Stimulated activated CD4-positive, alpha-beta T cell treated with anti-CD3 and anti-CD28 coated beads, Interleukin-4, amount 100 ng/mL, for 24 hours (primary cell): ENCODE measurements at places on chromosomes 3 and 15.

GRCh38 chr15:60727661-60728060 is 248.7 kb upstream of the ICE2 start:
- DNase-seq, result no peak

- DNase-seq, result no peak
These were observed 29.7 kb downstream of the STARD9 start for GRCh38 chr15:42604894-42605744.

DNA sequence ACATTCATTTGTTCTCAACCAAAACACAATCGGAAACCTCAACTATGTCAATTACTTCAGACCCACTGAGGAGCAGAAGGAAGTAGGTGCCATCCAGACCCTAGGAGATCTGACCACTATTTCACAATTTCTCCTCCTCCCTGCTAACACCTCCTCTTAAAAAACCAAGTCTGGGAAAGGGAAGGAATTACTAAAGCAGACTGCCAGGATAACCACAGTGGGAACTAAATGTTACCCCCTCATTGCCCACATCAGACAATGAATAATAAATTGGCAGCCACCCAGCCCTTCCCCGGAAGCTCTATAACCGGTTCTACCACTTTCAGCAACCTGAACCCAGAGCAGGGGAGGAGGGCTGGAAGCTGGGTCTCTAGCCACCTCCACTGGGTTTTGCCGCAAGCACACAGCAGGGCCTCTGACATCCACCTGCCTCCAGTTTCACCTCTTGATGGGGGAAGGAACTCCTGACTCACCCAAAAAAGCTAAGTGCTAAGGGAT is 17.6 kb downstream of the C15orf62 start:
- peak; percentile 73 for DNase-seq

DNA sequence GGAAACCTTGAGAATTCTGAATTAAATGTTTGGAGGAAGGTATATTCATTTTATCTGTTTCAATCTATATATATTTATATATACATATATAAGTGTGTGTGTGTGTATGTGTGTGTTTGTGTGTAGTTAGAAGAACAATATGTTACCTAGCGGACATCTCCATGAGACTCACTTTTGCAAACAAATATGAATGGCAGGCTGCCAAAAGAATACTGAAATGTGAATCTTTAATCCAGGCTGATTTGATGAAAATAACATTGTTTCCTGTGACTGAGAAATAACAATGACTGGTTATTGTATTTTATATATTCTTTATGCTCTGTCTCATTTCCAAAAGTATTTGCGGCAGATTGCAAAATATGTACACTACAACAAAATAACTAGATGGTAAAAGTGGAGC is 255.5 kb upstream of the TGFBR2 start:
- no peak for DNase-seq

GRCh38 chr15:27530994-27531393 is 560.0 kb downstream of the GABRG3 start:
- DNase-seq, result no peak

DNA sequence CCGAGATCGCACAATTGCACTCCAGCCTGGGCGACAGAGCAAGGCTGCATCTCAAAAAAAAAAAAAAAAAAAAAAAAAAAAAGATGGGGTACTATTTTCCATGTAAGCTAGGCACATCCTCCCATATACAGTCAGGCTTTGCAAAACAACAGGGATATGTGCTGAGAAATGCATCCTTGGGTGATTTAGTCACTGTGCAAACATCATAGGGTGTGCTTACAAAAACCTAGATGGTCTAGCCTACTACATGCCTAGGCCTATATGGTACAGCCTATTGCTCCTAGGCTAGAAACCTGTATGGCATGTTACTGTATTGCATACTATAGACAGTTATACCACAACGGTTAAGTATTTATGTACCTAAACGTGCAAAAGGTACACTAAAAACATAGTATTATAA is 75.0 kb downstream of the TTBK2 start:
- DNase-seq, result no peak

DNA sequence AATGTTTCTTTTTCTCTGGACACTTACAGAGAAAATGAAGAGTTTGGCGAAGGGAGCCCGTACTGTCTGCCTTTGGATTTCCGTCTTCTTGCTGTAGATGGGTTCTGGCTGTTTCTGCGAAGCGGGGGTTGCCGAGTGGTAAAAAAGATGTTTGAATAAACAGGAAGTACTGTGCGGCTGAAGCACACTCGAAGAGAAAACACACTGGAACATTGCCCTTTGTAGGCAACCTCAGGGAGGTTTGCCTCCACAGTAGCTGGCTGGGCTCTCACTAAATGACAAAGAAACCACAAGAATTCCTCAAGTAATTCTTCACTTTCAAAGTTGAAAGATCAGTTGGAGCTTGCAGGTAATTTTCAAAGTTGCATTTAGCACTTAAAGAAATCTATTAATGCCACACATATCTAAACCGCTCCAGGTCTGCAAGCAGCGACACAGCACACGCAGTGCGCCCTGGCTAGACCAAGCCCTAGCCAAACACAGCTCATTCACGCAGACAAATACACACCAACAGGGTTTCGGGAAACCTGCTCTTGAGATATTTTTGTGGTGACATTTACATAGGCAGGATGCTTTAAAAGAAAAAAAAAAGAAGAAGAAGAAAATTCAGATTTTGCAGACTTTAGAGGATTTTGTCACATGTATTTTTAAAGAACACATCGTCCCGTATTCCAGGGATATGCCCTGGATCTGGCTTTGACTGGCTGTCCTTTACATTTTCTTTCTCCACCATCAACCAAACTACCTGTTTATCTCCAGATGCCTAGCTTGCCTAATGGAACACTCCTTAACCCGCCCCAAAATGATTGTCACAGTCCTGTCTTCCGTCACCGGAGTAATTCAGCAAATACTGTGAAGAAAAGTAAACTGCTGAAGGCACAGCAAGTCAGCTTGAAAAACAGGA is 452.8 kb downstream of the FOXP1 start:
- peak; percentile 79 for DNase-seq

DNA sequence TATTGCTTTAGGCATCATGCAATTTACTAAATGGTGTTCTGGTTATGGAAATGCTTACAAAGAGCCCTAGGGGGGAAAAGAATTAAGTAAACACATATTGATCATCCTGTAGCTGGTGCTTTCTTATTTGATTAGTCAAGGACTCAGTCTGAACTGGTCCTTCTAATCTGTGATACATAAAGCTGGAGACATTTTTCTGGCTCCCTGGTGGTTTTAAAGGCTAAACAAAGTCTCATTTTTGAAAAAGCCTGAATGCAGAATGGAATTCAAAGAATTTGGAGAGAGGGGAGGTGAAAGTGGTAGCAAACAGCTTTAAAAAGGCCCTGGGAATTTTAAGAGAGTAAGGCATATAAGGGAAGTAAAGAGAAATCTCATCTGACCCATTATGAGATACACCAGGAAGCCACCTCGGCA is 149.7 kb downstream of the RBMS3 start:
- no peak for DNase-seq

GRCh38 chr3:67389176-67389575 is 265.2 kb downstream of the SUCLG2 start:
- DNase-seq, result no peak

- DNase-seq, result no peak
These were observed 399.1 kb downstream of the IL5RA start for GRCh38 chr3:2711081-2711480.

DNA sequence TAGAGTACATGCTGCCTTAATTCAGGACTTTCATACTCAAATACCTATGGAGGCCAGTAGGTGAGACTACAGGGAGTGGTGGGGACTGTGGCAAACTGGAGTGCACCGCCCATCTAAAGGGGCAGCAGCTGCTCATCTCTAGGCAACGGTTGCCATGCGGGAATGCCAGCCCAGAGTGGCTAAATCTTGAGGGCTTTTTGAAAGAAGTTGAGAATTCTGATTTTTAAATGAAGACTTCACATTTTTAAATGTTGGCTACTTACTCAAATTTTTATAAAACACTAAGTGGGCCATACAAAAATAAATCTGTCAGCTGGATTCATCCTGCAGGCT is 90.8 kb upstream of the PRR23E start:
- no peak for DNase-seq

DNA sequence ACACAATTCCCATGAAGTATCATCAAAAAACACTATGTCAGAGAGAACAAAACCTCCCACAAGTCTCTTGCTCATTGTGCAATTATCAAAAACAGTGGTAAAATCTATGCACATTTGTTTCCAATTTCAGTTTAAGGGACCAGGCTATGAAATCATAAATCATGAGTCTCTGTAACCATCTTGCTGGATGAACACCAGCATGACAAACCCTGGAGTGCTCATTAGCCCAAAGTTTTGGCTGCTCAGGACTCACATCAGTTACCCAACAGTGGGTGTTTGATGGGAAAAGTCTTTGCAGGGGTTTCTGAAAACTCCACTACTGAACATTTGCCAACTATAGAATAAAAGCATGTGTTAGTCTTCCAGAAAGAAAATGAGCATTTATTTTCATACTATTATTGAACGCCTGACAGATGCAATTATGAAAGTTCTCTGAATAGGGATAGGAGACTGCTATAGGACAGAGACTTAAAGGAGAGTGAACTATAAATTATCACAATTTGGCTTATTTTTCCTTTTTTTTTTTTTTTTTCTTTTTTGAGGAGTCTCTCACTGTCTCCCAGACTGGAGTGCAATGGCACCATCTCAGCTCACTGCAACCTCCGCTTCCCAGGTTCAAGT is 240.8 kb upstream of the KCNMB2 start:
- no peak for DNase-seq

DNA sequence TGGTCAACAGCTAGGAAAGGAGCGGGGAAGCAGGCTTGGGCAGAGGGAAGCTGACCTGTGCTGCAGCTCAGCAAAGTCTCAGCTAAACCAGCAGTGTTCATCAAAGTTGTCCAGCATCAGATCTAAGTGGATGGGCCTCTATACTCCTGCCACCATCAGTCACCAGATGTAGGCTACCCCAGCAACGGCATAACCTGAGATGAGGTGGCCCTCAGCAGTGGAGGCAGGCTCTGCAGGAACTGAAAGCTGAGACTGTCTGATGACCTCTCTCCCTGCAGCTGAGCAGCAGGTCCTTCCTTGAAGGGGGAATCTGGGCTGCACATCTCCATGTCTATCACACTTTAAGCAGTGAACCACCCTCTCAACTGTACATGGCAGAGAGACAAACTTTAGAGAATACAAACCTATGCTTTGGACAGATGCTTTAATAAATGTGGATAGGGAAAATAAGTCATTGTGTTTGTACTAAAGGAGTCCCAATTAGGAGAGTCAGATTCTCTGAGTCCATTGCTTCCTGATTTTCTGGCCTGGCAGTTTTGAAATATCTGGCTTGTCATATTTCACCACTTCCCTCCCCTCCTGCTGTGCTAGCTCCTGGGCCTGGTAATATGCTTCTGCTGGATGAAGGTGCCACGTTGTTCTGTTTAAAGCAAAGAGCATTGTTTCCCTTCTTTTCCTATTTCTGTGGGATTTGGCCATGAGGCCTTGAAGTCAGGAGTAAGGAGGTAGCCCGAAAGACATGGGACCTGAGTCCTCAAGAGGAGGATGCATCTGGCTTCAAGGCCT is 11.1 kb upstream of the PSTPIP1 start:
- DNase-seq, result no peak

DNA sequence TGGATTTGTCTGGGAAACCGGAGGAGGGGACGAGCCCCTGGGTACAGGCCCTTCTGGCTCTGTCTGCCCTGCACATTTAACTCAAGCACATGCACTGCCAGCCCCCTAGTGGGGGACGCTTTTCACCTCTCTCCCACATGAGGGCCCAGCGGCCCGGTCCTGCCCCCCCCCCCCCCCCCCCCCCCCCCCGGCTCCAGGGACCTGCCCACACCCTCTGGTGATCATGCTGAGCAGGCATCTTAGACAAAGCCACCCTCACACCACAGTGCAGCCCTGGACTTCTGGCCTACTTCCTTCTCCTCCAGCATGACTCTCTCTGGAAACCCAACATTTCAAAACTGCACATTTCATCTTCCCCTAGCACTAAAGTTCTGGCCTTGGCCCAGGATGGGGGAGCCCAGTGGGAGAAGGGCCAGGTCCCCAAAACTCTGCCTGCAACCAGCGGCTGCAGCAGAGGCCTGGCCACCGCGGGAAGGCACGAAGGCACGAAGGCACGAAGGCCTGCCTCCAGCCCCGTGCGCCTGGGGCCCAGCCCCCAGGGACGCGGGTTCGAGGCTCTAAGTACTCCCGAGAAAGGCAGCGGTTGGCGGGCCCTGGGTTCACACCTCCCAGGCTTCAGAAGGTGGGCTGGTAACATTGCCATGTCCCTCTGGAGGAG is 14.1 kb downstream of the KLF15 start:
- DNase-seq, result no peak

DNA sequence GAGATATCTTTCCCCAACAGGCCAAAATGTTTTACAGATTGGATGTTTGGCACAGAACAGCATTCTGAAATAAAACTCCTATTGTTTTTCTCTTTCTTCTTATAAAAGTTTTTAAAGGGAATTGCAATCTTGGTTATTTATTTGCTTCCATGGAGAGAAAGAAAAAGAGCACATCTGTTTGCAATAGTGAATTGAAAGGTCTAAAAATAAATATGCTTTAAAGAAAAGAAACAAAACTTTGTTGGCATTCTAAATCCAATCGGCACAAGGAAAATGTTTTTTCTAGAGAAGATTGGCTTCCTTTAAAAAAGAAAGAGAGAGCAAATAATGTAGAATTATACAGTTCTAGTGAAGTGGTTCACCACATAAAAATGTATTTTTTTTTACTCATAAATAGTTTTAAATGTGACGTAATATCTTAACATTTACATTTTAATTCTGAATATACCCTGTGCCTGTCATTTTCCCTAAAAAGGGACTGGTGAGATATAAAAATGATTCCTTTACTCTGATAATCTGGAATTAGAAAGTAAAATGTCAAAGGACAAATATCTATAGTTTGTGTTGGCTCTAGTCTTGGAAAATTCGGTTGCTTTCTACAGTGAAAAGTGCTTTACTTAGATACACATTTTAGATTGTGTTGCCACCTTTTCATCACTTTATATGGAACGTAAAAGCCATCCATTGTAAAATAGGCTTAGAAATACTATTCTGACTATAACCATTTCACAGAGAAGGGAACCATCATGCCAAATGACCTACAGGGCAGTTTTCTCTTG is 257.4 kb upstream of the CBLB start:
- DNase-seq, result no peak

- DNase-seq, result no peak
These were observed 29.7 kb downstream of the MINDY4B start for GRCh38 chr3:150875548-150875947.

- no peak for DNase-seq
These were observed 76.8 kb downstream of the THBS1 start for GRCh38 chr15:39657668-39658067.

GRCh38 chr15:84833447-84834228 is 16.5 kb downstream of the ALPK3 start:
- no peak for DNase-seq

GRCh38 chr15:91338766-91339165 is 238.7 kb downstream of the SV2B start:
- no peak for DNase-seq

GRCh38 chr3:38646062-38646461 is 3.4 kb downstream of the SCN5A start:
- DNase-seq, result no peak

DNA sequence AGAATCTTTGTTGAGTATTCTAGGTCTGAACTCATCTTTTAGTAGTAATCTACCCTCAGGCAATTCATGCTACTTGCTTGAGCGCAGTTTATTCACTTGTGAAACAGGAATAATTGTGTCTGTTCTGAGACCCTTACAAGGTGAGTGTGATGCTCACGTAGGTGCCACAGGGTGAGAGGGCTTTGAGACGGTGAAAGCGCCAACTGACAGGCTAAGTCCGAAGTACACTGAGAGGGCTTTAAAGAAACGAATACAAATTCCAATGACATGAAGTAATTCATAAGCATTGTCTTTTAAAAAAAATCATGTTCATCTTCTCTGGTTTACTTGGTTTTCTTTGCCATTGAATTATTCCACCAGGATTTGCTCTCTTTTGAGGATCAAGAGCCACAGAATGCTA is 393.7 kb upstream of the RGMA start:
- no peak for DNase-seq
